ENCODE measurements at places on chromosomes 4 and X. TPM values are rescaled to one million over a fixed set of nuclear protein-coding genes. Genes with fewer than 3 reads are reported as not detected.

SLC49A3 gene
- total RNA-seq = 2.9 TPM

RBM10 gene
- 41.2 TPM for total RNA-seq

LRP2BP gene
- total RNA-seq = 0.14 TPM

SPATA4 gene
- not detected for total RNA-seq

SYN1 gene
- 0.65 TPM for total RNA-seq

GABRG1 gene
- total RNA-seq = not detected

PPBP gene
- total RNA-seq = not detected

WDR17 gene
- total RNA-seq = 0.17 TPM

MAGEB17 gene
- not detected for total RNA-seq

ADH6 gene
- total RNA-seq = not detected

OPN1MW3 gene
- not detected for total RNA-seq

SUPT20HL2 gene
- not detected for total RNA-seq

SULT1B1 gene
- not detected for total RNA-seq

MAGEA11 gene
- not detected for total RNA-seq

MAP9 gene
- total RNA-seq = 7.5 TPM

MAOB gene
- total RNA-seq = 0.14 TPM

MAGEC3 gene
- not detected for total RNA-seq

SLC25A5 gene
- total RNA-seq = 821 TPM

FREM3 gene
- not detected for total RNA-seq

SPANXN3 gene
- total RNA-seq = not detected

CXXC4 gene
- 0.29 TPM for total RNA-seq

FGB gene
- total RNA-seq = 2.9 TPM

CTAG2 gene
- total RNA-seq = not detected

ZNF157 gene
- total RNA-seq = 0.07 TPM

RGN gene
- 0.80 TPM for total RNA-seq

NR3C2 gene
- 1.5 TPM for total RNA-seq

SLITRK2 gene
- total RNA-seq = not detected

POU3F4 gene
- total RNA-seq = not detected

PNMA6F gene
- not detected for total RNA-seq

ACOX3 gene
- total RNA-seq = 16.0 TPM

MAGEB1 gene
- total RNA-seq = not detected

PAK3 gene
- total RNA-seq = 4.5 TPM

CLDN22 gene
- total RNA-seq = not detected

CXorf49 gene
- total RNA-seq = 70.9 TPM

PLP1 gene
- total RNA-seq = not detected

TMPRSS11B gene
- total RNA-seq = not detected

CD99L2 gene
- 32.5 TPM for total RNA-seq

LIAS gene
- total RNA-seq = 13.5 TPM

SPACA5 gene
- not detected for total RNA-seq

ADH1B gene
- not detected for total RNA-seq

ARMCX1 gene
- 15.5 TPM for total RNA-seq

CENPE gene
- total RNA-seq = 23.4 TPM

P2RY8 gene
- total RNA-seq = not detected

AR gene
- total RNA-seq = not detected

PLXNB3 gene
- total RNA-seq = 7.4 TPM

All from epithelial cell of proximal tubule (primary cell).